CD4-positive, CD25-positive, alpha-beta regulatory T cell (primary cell): ENCODE measurements at places on chromosomes 3 and 15. TPM values are rescaled to one million over a fixed set of nuclear protein-coding genes. Genes with fewer than 3 reads are reported as not detected.
A peak's percentile ranks its signal among the peaks of the same experiment; 100 is the strongest.

DNA sequence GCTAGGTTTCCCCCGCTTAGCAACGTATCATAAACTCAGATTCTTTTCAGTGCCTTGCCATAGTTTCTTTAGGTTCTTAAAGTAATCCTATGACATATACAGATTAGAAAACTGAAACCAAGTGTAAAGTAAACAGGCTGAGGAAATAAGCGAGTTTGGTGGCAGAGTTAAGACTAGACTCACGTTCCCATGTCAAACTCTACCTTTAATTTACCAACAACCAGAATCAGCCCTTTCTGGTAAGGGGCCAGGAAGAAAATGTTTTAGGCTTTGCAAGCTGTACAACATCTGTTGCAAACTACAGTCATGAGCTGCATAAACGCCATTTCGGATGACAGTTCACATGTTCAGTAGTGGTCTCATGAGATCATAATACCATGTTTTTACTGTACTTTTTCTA is 128.0 kb upstream of the PRICKLE2 start:
- no peak overlapping the region for H3K27ac ChIP-seq
- no peaks in the 10 kb centered on the region for H3K36me3 ChIP-seq
- H3K4me3 ChIP-seq = no peak overlapping the region
- H3K4me1 ChIP-seq = no peaks in the 10 kb centered on the region
- no peak for DNase-seq

GRCh38 chr3:194691481-194692283 is 6.0 kb downstream of the FAM43A start:
- no peak for DNase-seq
- no peak overlapping the region for H3K27ac ChIP-seq
- H3K27me3 ChIP-seq = no peaks in the 10 kb centered on the region
- H3K36me3 ChIP-seq = no peaks in the 10 kb centered on the region
- peaks cover 25% of the 10 kb centered on the region for H3K4me1 ChIP-seq

PAK6 gene
- not detected for polyA plus RNA-seq

- H3K27ac ChIP-seq = no peak overlapping the region
- no peak overlapping the region for H3K4me3 ChIP-seq
- no peaks in the 10 kb centered on the region for H3K27me3 ChIP-seq
- H3K4me1 ChIP-seq = no peaks in the 10 kb centered on the region
- DNase-seq = no peak
Observed at GRCh38 chr3:40852712-40853111, 328.0 kb downstream of the ZNF621 start.

- DNase-seq = peak; percentile 92
- peak overlapping the region; percentile 77 for H3K27ac ChIP-seq
- H3K4me3 ChIP-seq = peak overlapping the region; percentile 69
- no peaks in the 10 kb centered on the region for H3K36me3 ChIP-seq
- H3K27me3 ChIP-seq = no peaks in the 10 kb centered on the region
Observed at GRCh38 chr3:177426878-177427495, 229.7 kb upstream of the TBL1XR1 start.

GASK1A gene
- not detected for polyA plus RNA-seq

GRCh38 chr15:39453620-39454019 is 127.3 kb upstream of the THBS1 start:
- no peak overlapping the region for H3K4me3 ChIP-seq
- no peaks in the 10 kb centered on the region for H3K4me1 ChIP-seq
- no peak overlapping the region for H3K27ac ChIP-seq
- H3K27me3 ChIP-seq = peaks cover 1% of the 10 kb centered on the region
- no peak for DNase-seq
- H3K36me3 ChIP-seq = no peaks in the 10 kb centered on the region

- H3K36me3 ChIP-seq = peaks cover 86% of the 10 kb centered on the region
- DNase-seq = no peak
- H3K27me3 ChIP-seq = no peaks in the 10 kb centered on the region
- H3K4me1 ChIP-seq = peaks cover 12% of the 10 kb centered on the region
- peak overlapping the region; percentile 7 for H3K27ac ChIP-seq
Observed at GRCh38 chr15:38522922-38523321, 41.7 kb downstream of the RASGRP1 start.

CHST14 gene
- 1.1 TPM for polyA plus RNA-seq

GRCh38 chr15:48313216-48313615 is 18.0 kb upstream of the DUT start:
- no peak for DNase-seq
- no peak overlapping the region for H3K27ac ChIP-seq
- H3K4me3 ChIP-seq = no peak overlapping the region
- no peaks in the 10 kb centered on the region for H3K36me3 ChIP-seq
- no peaks in the 10 kb centered on the region for H3K27me3 ChIP-seq
- H3K4me1 ChIP-seq = no peaks in the 10 kb centered on the region

DNA sequence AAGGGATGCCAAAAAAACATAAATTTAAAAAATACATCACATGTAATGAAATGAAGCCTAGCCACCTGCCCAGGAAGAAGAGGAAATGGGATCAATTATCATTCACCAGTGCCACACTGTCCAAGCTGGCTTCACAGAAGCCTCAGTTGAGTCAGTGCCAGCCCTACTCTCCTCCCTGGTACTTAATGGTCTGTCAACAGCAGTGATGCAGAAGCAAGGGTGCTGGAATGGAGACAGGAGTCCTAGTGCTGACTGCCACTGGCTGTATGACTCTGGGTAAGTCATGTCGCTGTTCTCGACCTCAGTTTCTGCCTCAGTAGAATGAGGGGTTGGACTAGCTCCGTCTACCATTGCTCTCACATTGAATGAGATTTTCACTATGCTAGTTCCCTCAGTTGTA is 78.5 kb upstream of the LARS2 start:
- H3K4me1 ChIP-seq = no peaks in the 10 kb centered on the region
- no peaks in the 10 kb centered on the region for H3K36me3 ChIP-seq
- H3K27ac ChIP-seq = no peak overlapping the region
- no peak overlapping the region for H3K4me3 ChIP-seq

- peaks cover 4% of the 10 kb centered on the region for H3K27me3 ChIP-seq
- H3K36me3 ChIP-seq = no peaks in the 10 kb centered on the region
- DNase-seq = no peak
- no peak overlapping the region for H3K4me3 ChIP-seq
Observed at GRCh38 chr3:52779837-52780585, 2.6 kb downstream of the ITIH1 start.

DNA sequence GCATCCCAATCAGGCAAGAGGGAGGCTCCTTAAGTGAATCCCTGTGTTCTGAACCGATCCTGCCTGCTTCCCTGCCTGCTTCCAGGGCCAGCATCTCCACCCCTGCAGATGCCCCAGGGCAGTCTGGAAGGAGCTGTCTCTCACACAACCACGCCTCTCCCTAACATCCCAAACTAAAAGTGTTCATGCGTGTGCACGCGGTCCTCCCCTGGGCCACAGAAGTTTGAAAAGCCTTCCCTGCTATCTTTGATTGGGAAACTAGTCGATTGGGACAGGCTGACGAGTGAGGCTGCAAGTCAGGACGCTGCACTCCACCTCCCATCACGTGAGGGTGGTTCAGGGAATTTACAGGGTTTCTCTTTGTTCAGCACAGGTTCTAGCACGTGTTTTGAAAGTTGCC is 340.9 kb upstream of the ICE2 start:
- DNase-seq = no peak
- no peak overlapping the region for H3K27ac ChIP-seq
- no peaks in the 10 kb centered on the region for H3K4me1 ChIP-seq
